ENCODE measurements at places on chromosomes 7 and 10.
A peak's percentile ranks its signal among the peaks of the same experiment; 100 is the strongest.

DNA sequence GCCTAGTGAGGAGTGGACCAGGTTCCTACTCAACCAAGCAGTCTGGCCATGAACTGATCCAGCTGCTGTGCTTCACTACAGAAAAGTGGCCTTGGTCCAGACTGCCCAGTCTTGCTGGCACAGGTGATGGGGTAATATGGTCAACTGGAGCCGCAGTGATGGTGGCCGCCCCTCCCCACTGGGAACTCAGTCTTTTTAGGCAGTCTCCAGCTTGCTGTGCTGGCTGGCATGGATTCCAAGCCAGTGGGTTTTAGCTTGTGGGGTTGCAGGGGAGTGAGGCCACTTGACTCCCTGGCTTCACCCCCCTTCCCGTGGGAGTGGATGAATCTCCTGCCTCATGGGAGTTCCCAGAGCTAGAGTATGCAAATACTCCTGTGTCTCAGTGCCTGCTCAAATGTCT lies 52.7 kb upstream of the CDK6 start:
- DNase-seq, result no peak

DNA sequence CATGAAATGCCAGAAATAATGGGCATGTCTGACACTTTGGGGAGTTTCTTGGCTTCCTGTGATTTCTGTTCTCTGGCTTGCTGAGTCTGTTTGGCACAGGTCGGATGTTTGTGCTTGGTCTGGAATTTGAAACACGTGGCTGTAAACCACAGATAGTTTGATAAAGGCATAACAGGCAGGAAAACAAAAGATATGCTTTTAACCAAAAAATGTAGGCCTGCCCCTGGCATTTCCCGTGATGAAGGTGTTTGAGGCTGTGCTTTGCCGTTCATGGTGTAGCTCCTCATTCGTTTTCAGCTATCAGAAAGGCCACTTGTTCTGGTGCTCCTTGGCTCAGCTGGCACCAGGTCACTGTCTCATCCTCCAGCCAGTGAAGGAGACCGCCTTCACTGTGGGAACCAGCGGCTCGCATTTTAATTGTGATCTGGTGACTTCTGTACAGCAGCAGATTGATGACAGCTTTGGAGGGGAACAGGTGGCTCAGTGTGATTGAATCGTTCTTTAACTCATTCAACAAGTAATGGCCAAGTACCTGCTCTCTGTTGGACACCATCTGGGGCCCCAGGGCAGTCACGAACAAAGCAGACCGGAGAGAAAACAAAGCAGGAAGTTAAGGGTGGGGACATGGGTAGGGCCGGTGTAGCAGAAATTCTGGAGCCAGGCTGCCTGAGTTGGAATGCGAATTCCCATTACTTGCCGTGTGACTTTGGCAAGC lies 111.5 kb downstream of the CCNY start:
- DNase-seq, result no peak

- DNase-seq, result no peak
Observed at GRCh38 chr7:51680594-51681399, 364.2 kb upstream of the COBL start.

- peak; percentile 9 for DNase-seq
Observed at GRCh38 chr10:80356989-80357850, 639 bp downstream of the DYDC2 start.

- DNase-seq, result no peak
Observed at GRCh38 chr10:60388709-60389301, 870 bp downstream of the ANK3 start.

- no peak for DNase-seq
Observed at GRCh38 chr10:5497948-5498730, 1.2 kb downstream of the CALML5 start.

DNA sequence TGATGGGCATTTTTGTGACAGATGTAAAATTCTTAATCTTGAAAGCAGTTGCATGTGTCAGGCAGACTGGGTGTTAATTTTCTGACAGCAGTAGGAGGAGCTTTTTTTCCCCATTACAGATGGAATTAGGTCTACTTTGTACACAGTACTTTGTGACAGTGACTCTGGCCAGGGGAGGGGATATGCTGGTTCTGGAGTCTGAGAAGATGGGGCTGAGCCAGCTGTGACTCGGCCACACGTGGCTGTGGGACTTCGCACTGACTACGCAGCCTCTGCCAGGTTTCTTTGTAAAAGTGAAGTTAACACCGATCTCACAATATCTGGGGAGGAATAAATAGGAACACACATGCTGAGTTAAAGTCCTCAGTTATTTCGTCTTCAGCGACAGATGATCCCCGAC lies 95.4 kb downstream of the MGMT start:
- DNase-seq, result no peak

DNA sequence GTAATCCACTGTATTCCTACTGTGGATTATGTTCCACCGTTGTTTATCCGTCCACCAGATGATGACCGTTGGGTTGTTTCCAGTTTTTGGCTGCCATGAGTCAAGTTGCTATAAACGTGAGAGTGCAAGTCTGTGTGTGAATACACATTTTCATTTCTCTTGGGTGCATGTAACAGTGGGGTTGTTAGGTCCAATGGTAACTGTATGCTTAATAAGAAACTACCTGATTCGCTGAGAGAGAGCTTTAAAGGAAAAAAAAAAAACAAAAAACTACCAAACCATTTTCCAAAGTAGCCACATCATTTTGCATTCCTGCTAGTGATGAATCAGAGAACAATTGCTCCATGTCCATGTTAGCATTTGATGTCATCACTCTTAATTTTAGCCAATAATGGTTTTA lies 15.9 kb downstream of the UBN2 start:
- DNase-seq, result no peak

GRCh38 chr7:44224974-44225565 lies 24.3 kb downstream of the YKT6 start:
- no peak for DNase-seq

GRCh38 chr7:154532771-154533170 lies 470.2 kb downstream of the PAXIP1 start:
- no peak for DNase-seq

- DNase-seq, result no peak
Observed at GRCh38 chr7:24778543-24779282, 21.4 kb upstream of the GSDME start.

DNA sequence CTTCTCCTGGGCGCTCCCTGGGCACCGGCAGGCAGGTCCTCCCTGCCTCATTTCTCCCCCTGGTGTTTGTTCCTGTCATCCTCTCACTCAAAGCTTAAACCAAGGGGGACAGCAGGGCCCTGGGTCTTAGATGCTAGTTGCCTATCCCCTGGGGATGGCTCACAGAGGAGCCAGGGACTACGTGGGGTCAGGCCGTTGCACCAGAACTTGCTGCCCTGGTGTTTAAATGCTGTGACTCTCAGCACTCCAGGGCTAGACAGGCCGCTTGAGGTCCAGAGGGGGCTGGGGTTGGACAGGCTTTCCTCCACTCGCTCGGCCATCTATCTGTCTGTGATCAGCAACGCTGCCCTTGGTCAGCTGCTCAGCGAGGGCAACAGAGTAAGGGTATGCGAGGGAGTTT lies 340.3 kb downstream of the CXCL12 start:
- no peak for DNase-seq

DNA sequence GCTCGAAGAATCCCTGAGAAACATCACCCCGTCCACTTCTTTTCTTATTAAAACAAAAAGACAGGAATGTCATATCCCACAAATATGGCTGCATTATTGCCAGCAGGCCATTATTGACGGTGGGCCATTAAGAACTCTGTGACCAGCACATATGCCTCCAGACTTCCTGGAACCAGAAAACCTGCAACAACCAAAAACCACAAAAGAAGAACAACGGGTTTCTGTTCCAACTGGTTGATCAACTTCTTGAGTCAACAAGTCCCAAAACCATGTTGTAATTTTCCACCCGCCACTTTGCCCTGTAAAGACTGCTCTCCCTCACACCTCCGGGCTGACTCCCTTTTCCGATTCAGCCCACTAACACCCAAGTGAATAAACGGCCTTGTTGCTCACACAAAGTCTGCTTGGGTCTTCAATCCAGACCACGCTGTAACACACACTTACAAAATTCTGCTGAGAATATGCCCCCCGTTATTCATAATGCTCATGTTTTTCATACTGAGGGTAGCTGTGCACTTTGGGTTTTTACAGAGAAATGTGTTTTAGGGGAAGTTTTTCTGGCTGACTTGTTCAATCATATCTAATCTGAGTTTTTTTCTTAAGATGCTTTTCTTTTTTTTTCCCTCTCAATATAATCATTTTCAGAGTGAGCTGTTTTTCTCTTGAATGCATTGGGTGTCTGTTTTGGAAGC lies 20.7 kb downstream of the ZNF107 start:
- peak; percentile 31 for DNase-seq

- no peak for DNase-seq
Observed at GRCh38 chr10:79207096-79207357, 138.3 kb downstream of the ZMIZ1 start.

- no peak for DNase-seq
Observed at GRCh38 chr7:130943336-130943901, 209.4 kb upstream of the KLF14 start.

- DNase-seq, result no peak
Observed at GRCh38 chr7:117572856-117573620, 93.2 kb downstream of the CFTR start.

DNA sequence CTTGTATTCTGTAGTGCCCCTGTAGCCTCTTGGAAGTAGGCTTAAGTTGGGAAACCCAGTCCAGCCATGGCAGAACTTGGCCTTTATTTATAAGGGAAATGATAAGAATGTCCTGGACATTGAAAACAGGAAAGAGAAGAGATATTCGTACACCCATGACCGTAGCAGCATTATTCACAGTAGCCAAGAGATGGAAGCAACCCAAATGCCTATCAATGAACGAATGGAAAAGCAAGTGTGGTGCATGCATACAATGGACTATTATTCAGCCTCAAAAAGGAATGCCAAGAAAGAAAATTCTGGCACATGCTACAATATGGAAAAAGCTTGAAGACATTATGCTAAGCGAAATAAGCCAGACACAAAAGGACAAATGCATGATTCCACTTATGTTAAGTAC lies 315.3 kb downstream of the CXCL12 start:
- DNase-seq, result no peak

DNA sequence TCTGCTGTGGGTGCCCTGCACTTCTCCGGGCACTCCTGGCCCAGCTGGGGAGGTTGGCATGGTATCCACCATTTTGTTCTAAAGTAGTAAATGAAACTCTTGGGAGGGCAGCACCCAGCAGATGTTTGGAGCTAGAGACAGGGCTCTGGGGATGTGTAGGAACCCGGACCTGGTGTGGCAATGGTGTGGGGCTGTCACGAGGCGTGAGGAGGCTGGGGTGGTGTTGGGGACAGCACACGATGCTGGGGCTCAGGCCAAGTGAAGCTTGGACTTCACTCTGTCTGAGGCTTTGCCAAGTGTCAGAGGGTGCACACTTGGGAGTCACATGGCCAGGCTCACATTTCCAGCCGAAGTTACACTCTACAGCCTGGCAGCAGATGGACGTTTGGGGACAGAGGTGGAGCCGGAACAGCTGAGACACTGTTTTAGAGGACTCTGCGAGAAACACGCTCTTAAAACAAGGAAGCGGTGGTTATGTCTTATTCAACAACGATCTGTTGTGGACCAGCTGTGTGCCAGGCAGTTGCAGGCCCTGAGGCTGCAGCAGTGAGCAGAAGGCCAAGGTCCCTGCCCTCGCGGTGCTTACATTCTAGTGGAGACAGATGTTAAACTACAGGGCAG lies 118.2 kb downstream of the CUX1 start:
- DNase-seq, result no peak

DNA sequence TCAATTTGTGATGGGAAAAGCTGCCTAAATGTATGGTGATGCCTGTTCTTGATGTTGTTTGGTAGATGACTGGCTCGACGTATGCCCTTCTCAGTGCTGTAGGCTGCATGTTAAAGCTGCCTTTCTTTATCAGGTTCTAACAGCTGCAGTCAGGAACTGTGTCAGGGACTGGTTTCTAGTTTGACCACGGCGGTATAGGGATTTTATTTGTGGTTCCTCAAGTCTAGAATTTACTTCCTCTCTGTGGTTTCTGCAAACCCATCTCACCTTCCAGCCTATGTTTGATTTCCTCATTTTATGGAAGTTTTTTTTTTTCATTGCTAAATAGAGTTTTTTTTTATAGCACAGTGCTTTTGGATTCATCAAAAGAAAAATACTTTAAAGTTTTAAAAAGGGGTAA lies 26.5 kb downstream of the LMTK2 start:
- peak; percentile 26 for DNase-seq

DNA sequence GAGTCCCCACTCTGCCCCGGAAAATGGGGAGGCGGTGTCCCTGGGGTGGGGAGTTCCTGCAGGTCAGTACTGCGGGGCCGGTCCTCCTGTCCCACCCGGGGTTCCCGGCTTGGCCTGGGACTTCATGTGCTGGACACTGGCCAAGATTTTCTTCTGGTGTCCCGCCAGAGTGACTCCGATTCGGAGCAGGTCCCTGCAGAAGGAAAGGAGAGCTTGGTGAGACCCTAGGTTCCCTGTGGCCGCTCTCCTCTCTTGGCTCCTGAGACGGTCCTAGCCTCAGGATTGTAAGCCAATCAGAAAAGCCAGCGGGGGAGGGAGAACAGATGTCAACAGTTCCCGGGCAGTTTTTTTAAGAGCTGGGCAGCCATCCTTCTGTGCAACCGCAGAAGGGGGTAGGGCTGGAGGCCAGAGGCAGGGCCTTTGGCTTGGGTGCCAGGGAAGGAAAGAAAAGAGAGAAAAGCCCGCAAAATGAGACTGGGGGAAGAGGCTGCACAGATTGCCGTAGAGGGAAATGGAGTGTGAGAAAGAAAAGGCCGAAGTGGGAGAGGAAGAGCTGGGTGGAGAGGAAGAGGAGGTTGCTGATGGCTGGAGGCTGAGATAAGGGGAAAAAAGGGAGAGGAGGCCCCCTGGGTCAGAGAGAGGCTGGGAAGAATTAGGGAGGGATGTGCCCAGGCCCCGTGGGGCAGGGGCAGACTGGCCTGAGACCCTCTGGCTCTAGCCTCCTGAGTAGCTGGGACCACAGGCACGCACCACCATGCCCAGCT lies 23.7 kb downstream of the EPHB4 start:
- peak; percentile 33 for DNase-seq

DNA sequence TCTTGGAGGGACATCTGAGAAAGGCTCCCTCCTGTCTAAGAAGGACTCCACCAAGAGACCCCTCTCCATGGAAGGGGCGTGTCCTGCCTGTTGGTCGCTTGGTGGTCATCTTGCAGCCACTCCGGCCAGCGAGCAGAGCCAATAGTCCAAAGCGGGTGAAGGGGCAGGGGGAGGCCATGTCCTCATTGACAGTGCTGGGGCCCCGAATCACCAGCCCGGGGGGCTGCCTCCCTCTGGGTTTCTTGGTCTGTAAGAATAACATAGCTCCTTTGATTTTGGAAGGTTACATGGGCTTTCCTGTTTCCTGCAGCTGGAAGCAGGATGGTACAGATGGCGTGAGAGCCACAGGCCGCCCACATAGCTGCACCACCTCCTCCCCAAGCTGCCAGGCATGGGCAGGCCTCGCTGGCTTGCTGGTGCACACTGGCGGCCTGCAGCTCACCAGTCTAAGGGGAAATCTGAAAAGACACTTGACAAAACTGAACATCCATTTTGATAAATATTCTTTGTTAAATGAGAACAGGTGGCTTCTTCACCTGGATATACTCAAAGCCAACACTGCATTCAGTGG lies 105.8 kb downstream of the ARHGAP22 start:
- DNase-seq, result no peak

DNA sequence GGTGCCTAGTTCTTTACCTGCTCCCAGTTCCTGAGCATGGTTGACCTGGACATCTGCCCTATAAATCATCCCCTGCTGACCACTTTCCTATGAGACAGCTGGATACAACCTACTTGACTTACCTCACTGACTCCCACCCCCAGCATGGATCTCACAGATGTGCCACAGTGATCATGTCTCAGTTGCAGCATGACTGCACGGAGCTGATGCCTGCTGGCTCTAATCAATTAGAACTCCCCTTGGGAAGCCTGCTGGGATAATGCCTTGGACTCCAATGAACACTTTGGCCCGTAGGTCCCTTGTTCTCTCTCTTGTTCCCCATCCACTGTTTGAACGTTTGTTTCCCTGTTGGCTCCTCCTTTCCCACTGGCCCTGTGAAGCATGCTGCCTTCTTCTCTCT lies 271.2 kb upstream of the IGFBP3 start:
- DNase-seq, result no peak
